ENCODE measurements at places on chromosomes 11 and 22.

GRCh38 chr11:119323532-119324033, 6.7 kb upstream of the MCAM start:
- DNase-seq, result peak; percentile 82

DNA sequence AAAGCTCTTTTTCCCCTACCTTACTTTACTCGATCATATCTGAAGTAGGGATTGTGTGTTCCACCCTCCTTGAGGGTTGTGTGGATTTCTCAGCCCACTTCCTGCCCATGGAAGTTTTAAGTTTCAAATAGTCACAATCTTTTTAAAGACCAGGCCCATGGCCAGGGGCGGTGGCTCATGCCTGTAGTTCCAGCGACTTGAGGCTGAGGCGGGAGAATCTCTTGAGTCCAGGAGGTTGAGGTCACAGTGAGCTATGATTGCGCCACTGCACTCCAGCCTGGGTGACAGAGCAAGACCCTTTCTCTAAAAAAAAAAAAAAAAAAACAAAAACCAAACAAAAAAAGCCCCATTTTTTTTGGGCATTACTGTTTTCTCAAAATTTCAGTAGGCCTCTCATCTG, 36.3 kb upstream of the LRRC10B start:
- peak; percentile 64 for DNase-seq

- DNase-seq, result no peak
Measured at GRCh38 chr22:22378446-22379415, 129.8 kb downstream of the ZNF280B start.

- DNase-seq, result peak; percentile 90
Measured at GRCh38 chr11:66607126-66607834, 9.2 kb upstream of the RBM14 start.

DNA sequence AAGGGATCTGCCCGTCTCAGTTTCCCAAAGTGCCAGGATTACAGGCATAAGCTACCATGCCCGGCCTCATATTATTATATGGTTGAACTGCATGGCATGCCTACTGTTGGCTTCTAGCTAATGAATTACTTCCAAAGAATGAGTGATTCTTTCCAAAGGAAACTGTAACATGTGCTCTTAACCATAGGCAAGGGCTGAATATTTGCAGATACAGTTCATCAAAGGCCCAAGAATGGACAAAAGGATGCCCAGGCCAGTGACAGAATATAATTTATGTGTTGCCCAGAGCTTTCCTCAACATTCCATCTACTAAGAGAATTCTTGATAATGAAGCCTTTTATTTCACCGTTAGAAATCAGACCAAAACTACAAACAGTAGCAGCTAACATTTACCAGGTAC, 27.0 kb upstream of the CCDC89 start:
- DNase-seq, result no peak

GRCh38 chr11:4134806-4135205, 40.2 kb downstream of the RRM1 start:
- peak; percentile 70 for DNase-seq

GRCh38 chr11:119317592-119318239, 786 bp upstream of the MCAM start:
- no peak for DNase-seq

- no peak for DNase-seq
Measured at GRCh38 chr11:116535120-116535519, 237.7 kb downstream of the BUD13 start.

GRCh38 chr11:63978551-63979239, 4.3 kb downstream of the COX8A start:
- no peak for DNase-seq

- peak; percentile 86 for DNase-seq
Measured at GRCh38 chr11:27241311-27242122, 121.5 kb downstream of the CCDC34 start.

DNA sequence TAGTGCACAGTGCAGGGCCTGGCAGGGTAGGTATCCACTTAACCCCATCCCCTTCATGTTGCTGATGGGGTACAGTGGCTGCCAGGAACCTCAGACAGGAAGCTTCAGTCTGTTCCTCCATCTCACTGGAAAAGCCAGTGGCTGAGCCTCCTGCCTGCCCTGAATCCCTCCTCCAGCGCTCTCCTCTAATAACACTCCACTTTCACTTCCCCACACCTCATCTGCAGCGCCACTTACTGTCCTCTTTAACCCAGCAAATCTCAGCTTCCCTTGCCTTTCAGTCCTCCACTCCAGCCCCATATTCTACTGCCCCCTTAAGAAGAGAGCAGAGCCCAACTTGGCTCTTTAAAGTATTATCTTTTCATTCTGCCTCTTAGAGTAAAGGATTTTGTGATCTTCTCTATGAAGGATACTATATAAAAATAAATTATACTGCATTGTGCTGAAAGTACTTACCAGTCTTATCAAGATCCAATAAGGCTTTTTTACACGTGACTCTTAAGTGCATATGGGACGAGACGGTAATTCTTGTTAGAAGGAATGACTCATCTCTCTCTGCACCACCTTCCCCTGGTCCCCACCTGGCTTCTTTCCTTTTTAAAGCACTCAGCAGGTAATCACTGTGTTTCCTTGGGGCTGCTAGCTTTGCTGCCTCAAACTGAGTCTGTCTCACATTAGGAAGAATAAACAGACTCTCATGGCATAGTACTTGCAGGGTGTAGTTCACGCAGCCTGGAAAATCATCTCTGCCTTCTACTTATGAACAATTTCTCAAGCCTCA, 238.0 kb upstream of the NARS2 start:
- DNase-seq, result no peak

DNA sequence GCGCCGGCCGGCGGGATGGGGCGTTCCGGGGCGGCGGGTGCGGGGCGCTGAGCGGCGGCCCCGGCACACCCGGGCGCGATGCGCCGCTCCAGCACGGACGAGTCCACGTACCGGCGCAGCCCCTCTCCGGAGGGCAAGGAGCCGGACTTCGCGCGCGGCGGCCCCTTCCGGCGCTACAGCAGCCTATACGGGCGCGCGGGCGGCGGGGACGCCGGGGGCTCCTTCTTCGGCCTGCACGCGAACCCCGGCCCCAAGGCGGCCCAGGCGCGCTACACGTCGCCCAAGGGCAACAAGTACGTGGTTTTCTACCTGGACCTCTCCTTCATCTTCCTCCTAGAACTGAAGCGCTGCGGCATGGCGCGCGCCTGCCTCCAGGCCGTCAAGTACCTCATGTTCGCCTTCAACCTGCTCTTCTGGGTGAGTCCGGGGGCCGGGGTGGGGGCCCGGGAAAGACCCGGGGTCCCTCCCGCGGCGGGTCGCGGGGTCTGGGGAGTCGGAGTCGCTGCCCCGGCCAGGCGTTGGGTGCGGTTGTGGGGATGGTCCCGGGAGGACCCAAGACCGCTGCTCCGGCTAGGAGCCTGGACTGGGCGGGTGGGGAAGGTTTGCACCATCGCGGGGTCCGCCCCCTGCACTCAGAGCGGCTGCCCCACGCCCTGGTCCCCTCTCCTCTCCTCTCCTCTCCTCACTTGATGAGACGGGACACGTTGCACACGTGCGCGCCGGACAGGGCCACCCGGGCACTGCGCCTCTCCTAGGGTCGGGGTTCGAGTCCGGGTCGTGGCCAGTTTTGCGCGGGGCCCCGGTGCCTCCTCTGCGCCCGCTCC, 7.5 kb downstream of the TSPAN4 start:
- DNase-seq, result no peak

- DNase-seq, result no peak
Measured at GRCh38 chr11:64796757-64797541, 6.1 kb downstream of the MAP4K2 start.

DNA sequence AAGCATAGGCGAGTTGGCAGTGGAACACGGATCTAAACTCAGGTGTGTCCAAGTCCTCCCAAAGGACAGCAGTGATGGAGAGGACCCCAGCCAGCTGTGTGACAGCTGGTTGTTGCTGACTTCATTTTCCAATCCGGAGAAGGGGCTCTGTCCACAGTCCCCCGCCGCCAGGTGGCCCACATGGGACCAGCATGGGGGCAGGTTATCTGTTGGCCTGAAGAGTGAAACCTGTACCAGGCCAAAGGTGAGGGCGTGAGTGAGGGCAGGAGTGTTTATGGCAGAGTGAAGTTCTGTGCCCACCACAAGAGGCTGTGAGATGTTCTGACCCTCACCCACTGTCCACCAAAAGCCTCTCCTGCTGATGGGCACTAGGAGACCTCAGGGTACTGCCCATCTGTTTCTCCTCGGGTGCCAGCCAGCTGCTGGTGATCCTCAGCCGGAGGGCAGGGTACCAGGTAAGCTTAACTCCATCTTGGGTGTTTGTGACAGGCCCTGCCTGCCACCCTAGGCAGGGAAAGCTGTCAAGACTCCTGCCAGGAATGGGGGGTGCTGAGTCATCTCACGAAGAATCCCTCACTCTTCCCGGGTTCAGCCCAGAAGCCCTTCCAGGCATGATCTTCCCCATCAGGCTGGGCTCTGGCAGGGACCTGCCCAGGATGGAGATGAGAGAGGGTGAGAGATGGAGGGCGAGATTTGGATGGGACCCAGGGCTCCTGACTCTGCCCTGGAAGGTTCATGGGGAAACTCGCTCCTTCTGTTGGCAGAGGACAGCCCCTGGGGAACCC, 15.5 kb upstream of the TAB1 start:
- DNase-seq, result peak; percentile 28

DNA sequence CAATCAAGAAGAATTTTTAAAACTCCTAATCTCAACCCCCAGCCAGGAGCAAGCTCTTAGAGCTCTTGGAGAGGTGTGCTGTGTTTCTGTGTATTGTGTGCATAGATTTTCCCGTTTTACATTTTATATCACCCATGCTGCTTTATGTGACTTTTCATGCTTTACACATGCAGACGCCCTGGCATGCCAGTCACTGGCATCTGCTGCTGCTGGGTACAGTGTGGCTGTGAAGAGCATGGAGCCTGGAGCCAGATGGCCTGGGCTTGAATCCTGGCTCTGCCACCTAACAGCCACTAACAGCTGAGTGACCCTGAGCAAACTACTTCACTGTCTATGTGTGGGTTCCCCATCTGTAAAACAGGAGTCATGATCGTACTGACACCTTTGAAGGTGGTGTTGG, 23.1 kb downstream of the POLR3H start:
- no peak for DNase-seq

DNA sequence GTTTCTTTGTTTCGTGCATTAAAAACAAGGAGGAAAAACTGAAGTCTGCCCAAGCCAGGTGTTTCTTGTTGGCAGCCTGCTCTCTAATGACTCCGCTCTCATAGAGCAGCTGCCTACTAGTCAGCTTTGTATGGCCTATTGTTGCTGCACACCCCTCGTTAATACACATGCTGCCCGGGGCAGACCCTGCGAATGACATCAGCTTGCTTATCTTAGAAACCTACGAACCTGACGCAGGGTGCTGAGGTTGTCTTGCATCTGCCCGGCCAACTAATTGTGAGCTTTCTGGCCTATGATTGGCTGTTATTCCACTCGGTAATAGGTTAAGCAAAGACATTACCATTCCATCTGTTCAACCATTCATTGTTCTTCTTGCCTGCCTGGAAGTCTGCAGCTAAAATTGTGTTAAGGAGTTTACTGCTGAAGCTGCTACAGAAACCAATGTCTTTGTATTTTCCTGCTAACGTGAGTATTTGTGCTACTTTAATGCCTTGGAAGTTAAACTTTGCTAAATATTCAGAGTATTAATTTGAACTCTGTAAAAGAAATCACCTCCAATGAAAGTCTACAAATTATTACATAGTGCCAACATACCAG, 37.5 kb downstream of the ZC3H12C start:
- peak; percentile 75 for DNase-seq

DNA sequence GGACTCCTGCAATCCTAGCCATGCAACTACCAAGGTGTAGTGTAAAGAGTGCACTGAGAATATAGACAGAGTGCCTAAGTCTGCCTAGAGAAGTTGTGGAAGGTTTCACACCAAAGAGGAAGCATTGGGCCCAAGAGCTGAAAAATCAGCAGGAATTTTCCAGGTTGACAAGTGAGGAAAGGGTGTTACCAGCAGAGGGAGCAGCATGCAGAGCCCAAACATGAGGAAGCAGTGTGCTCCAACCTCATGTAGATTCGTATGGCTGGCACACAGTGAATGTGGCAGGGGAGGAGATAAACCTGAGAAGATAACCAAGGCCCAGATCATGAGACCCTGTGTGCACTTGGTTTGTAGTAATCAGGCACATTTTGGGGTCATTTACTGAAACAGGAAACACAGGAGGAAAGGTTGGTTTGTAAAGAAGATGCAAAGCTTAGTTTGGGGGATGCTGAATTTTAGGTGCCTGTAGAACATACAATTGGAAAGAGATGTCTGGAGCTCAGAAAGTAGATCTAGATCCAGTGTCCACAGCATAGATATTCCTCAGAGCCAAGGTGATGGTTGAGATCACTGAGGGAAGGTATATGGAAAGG, 1.7 kb downstream of the HPX start:
- peak; percentile 75 for DNase-seq

- DNase-seq, result no peak
Measured at GRCh38 chr11:63869171-63869591, 30.3 kb downstream of the MARK2 start.

GRCh38 chr11:75350743-75351540, 519 bp downstream of the ARRB1 start:
- peak; percentile 33 for DNase-seq

DNA sequence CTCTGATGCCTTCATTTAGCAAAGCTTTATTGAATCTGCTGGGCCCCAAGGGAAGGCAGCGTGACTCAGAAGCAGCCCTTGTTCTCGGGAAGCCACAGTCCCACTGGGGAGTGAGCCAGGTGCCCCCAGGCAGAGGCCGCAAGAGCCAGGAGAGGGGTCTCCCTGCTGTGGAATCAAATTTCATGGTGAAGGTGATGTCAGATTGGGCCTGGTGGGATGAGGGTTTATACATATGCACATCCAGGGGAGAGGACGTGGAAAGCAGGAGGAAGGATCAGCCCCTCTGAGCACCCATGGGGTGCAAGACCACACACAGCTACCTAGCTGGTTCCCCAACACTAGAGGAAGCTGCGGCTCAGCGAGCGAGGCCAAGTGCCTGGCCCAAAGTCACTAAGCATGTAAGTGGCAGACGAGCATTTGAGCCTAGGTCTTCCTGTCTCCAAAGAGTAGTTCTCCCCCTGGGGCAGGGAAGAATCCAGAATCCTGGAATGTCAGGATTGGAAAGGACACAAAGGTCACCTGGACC, 2.0 kb downstream of the SYNGR1 start:
- no peak for DNase-seq

GRCh38 chr22:36497910-36498665, 8.8 kb downstream of the FOXRED2 start:
- DNase-seq, result no peak

GRCh38 chr11:69646493-69647389, 5.8 kb downstream of the CCND1 start:
- peak; percentile 12 for DNase-seq

GRCh38 chr11:84930863-84931262, 696.3 kb downstream of the DLG2 start:
- DNase-seq, result no peak

DNA sequence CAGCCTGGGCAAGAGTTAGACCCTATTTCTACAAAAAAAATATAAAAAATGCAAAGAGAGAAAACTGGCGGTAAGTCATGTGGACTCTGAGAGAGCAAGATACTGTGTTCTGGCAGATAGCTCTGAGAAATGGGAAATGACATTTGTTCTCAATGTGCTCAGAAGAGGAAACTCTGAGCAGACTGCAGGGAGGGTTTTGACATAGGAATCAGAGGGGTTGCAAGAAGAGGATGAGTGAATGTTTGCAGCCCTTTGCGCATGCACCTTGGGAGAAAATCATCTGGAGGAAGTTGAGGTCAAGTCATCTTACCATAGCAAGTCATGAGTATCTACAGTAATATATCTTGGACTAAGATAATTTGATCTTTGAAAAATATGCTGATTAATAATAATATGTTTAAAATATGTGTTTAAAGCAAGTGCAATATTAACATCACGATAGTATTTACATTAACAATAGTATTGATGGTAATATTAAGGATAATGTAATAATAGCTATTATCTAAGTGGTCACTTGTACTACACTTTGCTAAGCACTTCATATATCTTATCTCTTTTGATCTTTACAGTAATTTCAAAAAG, 2.6 kb downstream of the ACER3 start:
- DNase-seq, result no peak

GRCh38 chr11:2475136-2475918, 30.5 kb downstream of the KCNQ1 start:
- no peak for DNase-seq

Measured in cardiac fibroblast (primary cell).